ENCODE measurements at places on chromosomes 12 and 14.

DNA sequence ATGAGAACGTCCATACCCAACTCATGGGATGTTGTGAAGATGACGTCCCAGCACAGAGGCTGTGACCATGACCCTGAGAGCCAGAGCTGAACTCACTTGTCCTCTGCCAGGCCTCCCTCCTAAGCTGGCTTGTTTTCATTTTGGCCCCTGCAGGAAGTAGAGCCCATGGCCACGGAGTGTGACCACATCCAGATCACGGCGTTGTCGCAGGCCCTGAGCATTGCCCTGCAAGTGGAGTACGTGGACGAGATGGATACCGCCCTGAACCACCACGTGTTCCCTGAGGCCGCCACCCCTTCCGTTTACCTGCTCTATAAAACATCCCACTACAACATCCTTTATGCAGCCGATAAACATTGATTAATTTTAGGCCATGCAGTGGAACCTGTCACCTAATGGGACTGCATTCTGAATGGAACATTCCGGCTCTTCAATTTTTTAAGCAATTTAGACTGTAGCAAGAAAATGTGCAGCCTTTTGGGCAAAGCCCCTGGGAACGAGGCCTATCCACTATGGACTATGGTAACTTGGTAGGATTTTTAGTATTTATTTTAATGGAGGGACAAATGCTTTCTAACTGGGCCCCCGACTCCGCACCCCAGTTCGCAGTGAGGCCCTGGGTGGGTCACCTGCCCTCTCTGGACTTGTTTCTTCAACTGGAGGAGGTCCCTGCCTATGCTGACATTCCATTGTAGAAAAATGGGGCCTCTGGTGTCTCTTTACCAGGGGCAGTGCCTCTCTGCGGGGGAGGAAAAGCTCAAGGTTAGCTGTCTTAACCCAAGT lies 19.6 kb downstream of the OTUB2 start:
- DNase-seq, result no peak

DNA sequence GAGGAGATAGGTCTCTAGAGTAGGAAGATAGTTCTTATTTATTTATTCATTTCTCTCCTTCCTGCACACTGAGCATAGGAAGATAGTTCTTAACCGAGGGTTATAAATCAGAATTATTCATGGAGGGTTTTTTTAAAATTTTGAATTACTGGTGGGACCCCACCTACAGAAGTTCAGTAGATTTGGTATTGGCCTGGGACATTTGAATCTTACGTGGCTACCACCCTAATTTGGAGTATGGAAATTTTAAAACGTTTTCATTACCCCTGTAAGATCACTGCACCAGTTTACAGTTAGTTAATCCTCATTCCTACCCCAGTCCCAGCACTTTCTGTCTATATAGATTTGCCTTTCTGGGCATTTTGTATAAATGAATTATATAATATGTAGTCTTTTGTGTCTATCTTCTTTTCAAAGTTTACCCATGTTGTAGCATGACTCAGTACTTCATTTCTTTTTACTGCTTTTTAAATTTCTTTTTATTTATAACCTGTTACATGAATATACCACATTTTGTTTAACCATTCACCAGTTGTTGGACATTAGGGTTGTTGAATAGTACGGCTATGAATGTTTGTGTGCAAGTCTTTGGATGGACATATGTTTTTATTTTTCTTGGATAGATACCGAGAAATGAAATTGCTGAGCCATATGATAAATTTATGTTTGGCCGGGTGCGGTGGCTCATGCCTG lies 44.9 kb downstream of the YLPM1 start:
- no peak for DNase-seq

DNA sequence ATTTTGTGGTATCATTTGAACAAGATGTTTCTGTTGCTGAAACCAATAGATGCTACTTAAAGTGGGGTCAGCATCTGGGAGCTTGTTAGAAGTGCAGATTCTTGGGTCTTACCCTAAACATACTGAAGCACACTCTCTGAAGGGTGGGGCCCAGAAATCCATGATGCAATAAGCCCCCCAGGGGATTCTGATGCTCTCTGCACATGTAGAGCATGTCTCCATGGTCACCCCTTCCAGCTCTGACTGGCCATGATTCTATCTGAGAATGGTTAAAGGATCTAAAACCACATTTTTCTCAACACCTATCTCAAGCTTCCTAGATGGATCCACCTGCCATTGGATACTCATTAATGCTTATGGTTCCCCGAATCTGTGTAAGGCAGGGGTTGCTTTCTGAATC lies 20.4 kb downstream of the JDP2 start:
- no peak for DNase-seq

DNA sequence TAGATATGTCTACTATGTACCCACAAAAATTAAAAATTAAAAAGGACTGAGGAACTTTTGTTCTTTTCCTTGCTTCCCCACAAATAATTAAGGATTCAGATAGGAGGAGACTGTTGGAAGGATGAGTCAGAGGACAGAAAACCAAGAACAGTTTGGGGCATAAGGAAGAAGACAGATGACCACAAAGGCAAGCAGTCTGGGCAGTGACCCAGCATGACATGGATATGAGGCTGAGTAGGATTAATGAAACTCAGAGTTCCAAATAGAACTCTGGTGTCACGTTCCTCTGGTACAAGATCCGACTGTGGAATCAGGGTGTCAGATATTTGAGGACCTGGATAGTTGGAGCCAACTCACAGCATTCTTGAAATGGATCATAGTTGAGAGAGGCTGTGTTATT lies 89.3 kb upstream of the SLC38A4 start:
- DNase-seq, result no peak

- DNase-seq, result no peak
These were observed 22.0 kb upstream of the WDR89 start for GRCh38 chr14:63663428-63664341.

DNA sequence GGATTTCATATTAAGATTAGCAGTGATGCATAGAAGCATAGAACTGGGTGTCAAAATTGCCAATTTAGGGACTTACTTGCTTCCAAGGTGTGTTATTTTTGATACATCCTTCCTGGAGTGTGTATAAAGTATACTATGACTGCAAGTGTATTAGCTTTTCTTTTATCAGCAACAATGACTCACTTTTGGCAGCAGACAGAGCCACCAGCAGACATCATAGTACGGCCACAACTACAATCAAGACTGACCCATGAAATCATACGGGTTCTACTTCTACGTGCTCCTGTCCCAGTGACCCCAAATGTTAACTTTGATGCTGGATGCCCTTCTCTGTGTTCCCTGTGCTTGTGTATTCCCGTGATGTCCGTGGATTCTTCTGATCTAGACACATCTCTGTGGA lies 443.9 kb downstream of the TMEM132D start:
- no peak for DNase-seq

- no peak for DNase-seq
These were observed 60.1 kb upstream of the PPM1H start for GRCh38 chr12:62995097-62995496.

- DNase-seq, result no peak
These were observed 58.9 kb upstream of the FBXO33 start for GRCh38 chr14:39491134-39491571.

DNA sequence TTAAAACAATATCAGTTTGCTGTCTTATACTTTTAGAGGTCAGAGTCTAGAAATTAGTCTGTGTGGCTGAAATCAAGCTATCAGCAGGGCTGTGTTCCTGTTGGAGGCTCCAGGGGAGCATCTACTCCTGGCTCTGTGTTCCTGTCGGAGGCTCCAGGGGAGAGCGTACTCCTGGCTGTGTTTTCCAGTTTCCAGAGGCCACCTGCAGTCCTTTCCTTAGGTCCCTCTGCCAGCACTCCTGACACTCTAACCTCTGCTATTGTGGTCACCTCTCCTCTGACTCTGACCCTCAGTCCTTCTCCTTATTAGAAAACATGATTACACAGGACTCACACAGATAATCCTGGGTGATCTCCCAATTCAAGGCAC lies 1140.7 kb upstream of the TMEM132C start:
- DNase-seq, result no peak

- no peak for DNase-seq
These were observed 162.1 kb downstream of the ZFP36L1 start for GRCh38 chr14:68630611-68631393.

DNA sequence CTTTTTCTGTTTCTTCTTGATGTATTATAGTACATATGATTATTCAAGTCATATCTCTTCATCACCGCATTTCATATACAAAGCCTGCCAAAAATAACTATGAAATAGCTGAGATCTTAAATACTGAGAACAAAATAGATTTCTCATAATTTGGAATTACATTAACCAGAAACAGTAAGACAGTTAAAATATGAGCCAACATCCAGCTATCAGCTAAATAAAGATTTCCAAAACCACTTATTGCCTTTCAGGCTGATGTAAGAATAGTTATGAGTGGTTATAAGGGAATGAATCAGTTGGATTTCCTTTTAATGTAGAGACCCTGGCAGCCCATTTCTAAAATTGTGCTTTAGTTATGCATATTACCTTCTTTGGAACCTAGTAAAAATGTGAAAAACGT lies 47.4 kb downstream of the TMEM117 start:
- no peak for DNase-seq

GRCh38 chr12:48813465-48814261 lies 4.6 kb upstream of the CACNB3 start:
- DNase-seq, result no peak

DNA sequence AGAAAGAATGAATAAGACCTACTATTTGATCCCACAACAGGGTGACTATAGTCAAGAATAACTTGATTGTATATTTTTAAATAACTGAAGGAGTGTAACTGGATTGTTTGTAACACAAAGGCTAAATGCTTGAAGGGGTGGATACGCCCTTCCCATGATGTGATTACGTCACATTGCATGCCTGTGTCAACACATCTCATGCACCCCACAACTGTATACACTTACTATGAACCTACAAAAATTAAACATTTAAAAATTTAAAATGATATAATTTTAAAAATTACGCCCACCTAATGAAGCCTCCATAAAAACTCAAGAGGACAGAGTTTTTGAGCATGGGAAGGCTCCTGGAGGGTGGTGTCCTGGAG lies 94.5 kb downstream of the SCARB1 start:
- DNase-seq, result no peak

DNA sequence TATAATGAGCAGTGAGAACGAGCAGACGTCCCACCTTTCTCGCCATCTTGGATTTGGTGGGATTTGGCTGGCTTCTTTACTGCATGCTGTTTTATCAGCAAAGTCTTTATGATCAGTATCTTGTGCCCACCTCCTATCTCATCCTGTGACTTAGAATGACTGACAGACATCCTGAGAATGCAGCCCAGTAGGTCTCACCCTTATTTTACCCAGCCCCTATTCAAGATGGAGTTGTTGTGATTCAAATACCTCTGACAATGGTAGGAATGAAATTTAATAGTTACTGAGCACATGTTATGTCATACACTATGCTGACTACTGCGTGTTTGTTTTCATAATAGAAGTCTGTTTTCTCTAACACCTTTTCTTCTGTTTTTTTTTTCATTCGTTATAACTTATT lies 1.9 kb downstream of the TMTC3 start:
- no peak for DNase-seq

All from activated naive CD4-positive, alpha-beta T cell (primary cell).